ENCODE measurements at places on chromosomes 7 and 10.

DNA sequence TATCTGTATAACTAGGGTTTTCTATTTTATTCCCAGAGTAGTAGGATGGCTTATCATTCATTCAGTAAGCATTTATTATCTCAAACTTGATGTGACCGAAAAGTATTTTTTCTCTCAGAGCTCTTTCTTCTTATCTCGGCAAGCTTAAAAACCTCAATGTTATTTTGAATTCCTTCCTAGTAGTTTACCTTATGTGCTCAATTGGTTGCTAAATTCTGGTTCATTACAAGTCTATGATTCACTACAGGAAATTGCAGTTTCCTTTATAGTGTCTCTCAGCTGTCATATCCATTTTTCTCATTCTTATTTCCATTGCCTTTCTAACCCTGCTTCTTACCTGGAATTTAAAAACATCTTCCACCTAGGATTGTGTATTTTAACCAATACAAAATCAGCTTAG is 12.6 kb upstream of the ICA1 start:
- DNase-seq, result no peak

DNA sequence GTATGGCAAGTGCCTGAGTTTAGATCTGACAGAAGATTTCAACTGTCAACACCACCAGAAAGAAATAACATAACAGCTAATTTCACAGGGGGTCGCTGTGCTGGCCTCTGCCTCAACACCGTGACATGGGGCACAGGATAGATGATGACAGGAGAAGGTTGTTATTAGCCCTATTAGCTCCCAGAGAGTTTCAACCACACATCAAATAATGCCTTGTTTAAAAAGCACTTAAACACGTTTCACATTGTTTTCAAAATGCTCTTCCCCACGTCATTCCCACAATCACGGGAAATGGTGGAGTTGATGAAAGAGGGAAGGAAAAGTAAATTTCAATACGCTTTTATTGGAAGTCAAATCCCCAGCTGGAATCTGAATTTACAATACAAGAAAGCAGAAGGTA is 184.7 kb downstream of the MAGI2 start:
- DNase-seq, result no peak

- no peak for DNase-seq
Observed at GRCh38 chr10:80492848-80493521, 38.9 kb downstream of the TSPAN14 start.

DNA sequence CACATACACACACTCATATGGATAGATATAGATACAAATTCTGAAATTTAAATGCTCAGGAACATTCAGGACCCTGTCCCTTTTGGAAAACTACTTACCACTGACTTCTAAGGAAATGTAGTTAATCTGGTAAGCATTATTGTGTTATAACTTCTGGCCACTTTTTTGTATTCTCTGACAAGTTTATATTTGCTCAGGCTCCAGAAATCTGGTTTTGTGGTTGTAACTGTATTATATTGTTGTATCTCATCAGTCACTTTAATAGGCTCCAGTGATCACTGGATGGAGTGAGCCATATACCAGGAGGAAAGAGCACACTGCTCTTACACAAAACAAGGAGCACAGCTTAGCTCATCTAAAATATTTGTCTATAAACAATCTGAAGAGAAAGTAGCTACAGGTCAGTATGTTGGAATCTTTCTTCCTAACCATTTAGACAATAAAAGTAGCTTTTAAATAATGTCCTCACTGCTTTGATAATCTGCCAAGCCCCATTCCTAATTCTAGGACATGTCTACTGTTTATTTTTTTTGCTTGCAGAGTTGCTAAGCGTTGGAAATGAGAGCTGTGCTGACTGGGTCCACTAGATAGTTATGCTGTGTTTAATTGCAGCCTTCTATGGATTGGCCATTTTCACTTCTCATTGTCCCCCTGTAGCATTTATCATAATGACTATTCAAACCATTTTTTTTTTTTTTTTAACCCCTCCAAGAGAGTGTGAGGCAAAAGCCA is 43.8 kb downstream of the SMNDC1 start:
- DNase-seq, result no peak

Data from muscle of back (tissue), 13 donors.